ENCODE measurements at places on chromosomes 3 and 15.
A peak's percentile ranks its signal among the peaks of the same experiment; 100 is the strongest.

GRCh38 chr3:43512754-43513404 is 108.9 kb downstream of the ANO10 start:
- no peak overlapping the region for H3K4me3 ChIP-seq
- H3K4me1 ChIP-seq: peaks cover 7% of the 10 kb centered on the region
- H3K27ac ChIP-seq: no peak overlapping the region
- no peaks in the 10 kb centered on the region for H3K27me3 ChIP-seq
- DNase-seq: no peak
- peaks cover 4% of the 10 kb centered on the region for H3K36me3 ChIP-seq

DNA sequence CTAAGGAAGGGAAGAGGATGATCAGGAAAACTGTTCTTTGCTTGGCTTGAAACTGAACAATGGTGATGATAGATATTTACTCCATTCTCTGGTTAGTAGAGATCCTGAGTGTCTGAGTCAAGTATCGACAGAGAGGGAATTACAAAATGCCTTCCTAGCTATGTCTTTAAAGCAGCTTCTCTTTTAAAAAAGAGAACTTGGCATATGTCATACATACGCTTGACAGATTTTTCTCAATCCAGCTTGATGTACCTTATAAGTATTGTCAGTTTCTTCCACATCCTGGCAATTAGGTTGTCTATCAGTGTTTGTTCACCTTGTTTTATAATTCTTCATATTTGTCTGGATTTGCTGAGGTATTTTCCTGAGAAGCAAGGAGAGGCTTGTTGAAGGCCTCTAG is 5.0 kb upstream of the EPHB1 start:
- peaks cover 56% of the 10 kb centered on the region for H3K27me3 ChIP-seq
- DNase-seq: no peak
- H3K4me1 ChIP-seq: peaks cover 2% of the 10 kb centered on the region
- no peak overlapping the region for H3K4me3 ChIP-seq
- no peaks in the 10 kb centered on the region for H3K36me3 ChIP-seq

GRCh38 chr3:22951910-22952309 is 251.2 kb upstream of the UBE2E2 start:
- no peak for DNase-seq
- H3K36me3 ChIP-seq: no peaks in the 10 kb centered on the region
- H3K4me3 ChIP-seq: no peak overlapping the region
- no peaks in the 10 kb centered on the region for H3K4me1 ChIP-seq
- H3K27me3 ChIP-seq: no peaks in the 10 kb centered on the region
- H3K27ac ChIP-seq: no peak overlapping the region

DNA sequence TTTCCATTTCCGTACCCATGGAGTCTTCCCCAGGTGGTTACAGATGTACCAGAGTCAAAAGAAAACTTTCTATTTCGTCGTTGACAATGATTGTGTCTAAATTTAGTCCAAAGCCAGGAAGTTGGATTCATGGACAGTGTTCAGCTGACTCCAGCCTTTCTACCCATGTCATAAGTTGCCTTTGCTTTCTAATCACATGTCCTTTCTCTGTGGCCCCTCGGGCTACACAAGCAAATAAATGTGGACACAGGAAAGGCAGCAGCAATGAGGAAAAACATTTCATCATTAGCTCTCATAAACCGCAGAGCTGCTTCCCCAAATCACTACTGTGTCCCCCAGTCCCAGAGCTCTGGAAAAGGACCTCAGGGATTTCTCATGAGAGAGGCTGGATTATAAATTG is 82.0 kb downstream of the USF3 start:
- H3K27ac ChIP-seq: no peak overlapping the region
- no peak overlapping the region for H3K4me3 ChIP-seq
- no peak for DNase-seq
- H3K4me1 ChIP-seq: no peaks in the 10 kb centered on the region

GRCh38 chr3:123303976-123304560 is 102.3 kb downstream of the SEC22A start:
- H3K4me1 ChIP-seq: no peaks in the 10 kb centered on the region
- H3K36me3 ChIP-seq: no peaks in the 10 kb centered on the region
- H3K27ac ChIP-seq: no peak overlapping the region
- H3K27me3 ChIP-seq: peaks cover 11% of the 10 kb centered on the region

- DNase-seq: no peak
- H3K4me3 ChIP-seq: peak overlapping the region; percentile 89
- H3K27ac ChIP-seq: peak overlapping the region; percentile 69
- H3K27me3 ChIP-seq: no peaks in the 10 kb centered on the region
- peaks cover 52% of the 10 kb centered on the region for H3K36me3 ChIP-seq
- H3K4me1 ChIP-seq: peaks cover 70% of the 10 kb centered on the region
These were observed 1.8 kb downstream of the LIMD1 start for GRCh38 chr3:45596290-45596791.

DNA sequence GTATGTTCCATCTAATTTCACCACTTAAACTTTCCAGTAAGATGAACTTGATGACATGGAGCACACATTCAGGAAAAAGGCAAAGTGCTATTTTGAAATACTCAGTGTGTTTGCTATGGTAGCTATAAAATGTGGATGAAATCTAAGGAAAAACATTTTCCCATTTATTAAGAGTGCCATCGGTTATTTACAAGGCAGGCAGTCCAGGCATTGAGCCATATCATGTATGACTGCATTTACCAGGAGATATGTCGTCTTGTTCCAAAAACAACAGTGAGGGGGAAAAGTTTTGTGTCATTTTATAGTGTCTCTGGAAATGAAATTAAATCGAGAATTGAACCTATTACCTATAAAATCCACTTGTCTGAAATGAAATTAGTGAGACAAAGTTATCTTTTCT is 13.7 kb downstream of the ANXA2 start:
- DNase-seq: no peak
- H3K27me3 ChIP-seq: no peaks in the 10 kb centered on the region
- no peak overlapping the region for H3K27ac ChIP-seq
- H3K4me1 ChIP-seq: peaks cover 34% of the 10 kb centered on the region

DNA sequence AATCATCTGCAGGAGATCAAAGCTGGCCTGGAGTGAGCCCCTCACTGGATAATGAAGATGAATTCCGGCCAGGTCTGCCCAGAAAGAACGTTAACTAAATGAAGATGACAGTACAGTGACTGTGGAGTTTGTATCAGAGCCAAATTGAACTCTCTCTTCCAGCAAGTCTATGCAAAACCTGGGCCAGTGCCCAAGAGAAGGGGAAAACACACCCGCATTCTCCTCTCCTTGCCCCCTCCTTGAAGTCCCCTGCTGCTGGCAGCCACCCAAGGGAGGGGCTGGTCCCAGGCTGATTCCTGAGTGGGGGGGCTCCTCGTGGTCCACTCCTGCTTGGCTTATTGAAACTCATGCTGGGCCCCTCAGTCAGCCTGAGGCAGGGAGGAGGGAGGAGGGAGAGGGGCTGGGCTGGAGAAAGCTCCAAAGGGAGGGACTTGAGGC is 155.7 kb downstream of the RAB11A start:
- H3K27me3 ChIP-seq: peaks cover 25% of the 10 kb centered on the region
- no peak overlapping the region for H3K4me3 ChIP-seq
- no peaks in the 10 kb centered on the region for H3K4me1 ChIP-seq
- no peak for DNase-seq
- H3K27ac ChIP-seq: no peak overlapping the region

GRCh38 chr3:40044487-40044886 is 235.1 kb downstream of the MYRIP start:
- no peaks in the 10 kb centered on the region for H3K4me1 ChIP-seq
- DNase-seq: no peak
- H3K27me3 ChIP-seq: no peaks in the 10 kb centered on the region
- H3K4me3 ChIP-seq: no peak overlapping the region
- no peaks in the 10 kb centered on the region for H3K36me3 ChIP-seq

GRCh38 chr15:60982249-60982910 is 246.7 kb downstream of the RORA start:
- no peak for DNase-seq
- no peaks in the 10 kb centered on the region for H3K36me3 ChIP-seq
- H3K27ac ChIP-seq: no peak overlapping the region
- H3K27me3 ChIP-seq: peaks cover 43% of the 10 kb centered on the region
- no peak overlapping the region for H3K4me3 ChIP-seq

DNA sequence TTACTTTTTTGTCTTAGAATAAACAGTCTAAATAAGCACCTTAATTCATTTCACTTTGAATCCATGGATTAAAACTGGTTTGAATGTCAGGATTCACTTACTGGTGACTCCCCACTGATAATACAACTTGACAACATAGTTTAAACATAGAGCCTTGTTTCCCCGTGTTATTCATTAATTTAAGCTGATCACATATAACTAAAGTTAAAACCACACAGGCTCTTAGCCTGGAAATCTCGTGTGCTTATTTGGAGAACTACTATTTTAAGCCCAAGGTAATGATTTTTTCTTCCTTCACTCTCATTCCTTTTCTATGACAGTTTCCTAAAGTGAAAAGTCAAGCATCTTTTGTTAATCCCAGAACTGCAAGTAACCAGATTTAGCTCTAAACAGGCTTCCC is 64.2 kb downstream of the HACD2 start:
- H3K4me3 ChIP-seq: no peak overlapping the region
- peaks cover 7% of the 10 kb centered on the region for H3K36me3 ChIP-seq
- H3K27ac ChIP-seq: no peak overlapping the region
- no peak for DNase-seq
- peaks cover 38% of the 10 kb centered on the region for H3K4me1 ChIP-seq

- H3K27me3 ChIP-seq: peaks cover 14% of the 10 kb centered on the region
- H3K4me3 ChIP-seq: no peak overlapping the region
- peaks cover 5% of the 10 kb centered on the region for H3K4me1 ChIP-seq
These were observed 4.4 kb downstream of the PAK6 start for GRCh38 chr15:40243126-40243810.

DNA sequence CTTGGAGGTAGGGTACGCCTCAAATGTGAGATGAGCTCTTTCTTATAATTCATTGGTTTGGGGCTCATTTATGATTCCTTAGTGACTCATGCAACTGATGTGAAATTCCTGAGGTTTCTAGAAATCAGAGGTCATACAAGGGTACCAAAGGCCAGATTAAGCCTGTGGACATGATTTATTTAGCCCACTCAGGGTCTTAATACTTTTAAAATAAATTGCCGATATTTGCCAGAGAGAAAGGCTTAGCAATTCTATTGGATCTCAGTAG is 289.0 kb downstream of the NEK10 start:
- H3K27me3 ChIP-seq: no peaks in the 10 kb centered on the region
- H3K27ac ChIP-seq: no peak overlapping the region

DNA sequence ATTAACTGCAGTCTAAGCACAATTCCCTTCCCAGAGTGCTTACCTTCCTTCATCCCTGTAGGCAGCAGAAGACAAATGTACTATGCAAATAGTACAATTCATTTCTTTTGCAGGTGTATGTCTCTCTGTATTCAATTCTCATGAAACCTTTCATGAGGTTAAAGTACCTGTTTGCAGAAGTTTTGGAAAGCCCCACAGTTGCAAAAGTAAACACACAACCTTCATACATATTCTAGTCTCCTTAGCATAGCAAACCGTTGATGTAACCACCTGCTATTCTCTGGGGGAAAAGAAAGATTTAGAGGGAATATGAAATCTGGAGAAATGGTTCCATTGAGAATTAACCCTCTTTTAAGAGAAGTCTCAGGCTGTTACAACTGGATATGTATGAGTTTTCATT is 200.3 kb upstream of the SUCLG2 start:
- H3K36me3 ChIP-seq: no peaks in the 10 kb centered on the region
- no peaks in the 10 kb centered on the region for H3K27me3 ChIP-seq
- H3K27ac ChIP-seq: no peak overlapping the region

DNA sequence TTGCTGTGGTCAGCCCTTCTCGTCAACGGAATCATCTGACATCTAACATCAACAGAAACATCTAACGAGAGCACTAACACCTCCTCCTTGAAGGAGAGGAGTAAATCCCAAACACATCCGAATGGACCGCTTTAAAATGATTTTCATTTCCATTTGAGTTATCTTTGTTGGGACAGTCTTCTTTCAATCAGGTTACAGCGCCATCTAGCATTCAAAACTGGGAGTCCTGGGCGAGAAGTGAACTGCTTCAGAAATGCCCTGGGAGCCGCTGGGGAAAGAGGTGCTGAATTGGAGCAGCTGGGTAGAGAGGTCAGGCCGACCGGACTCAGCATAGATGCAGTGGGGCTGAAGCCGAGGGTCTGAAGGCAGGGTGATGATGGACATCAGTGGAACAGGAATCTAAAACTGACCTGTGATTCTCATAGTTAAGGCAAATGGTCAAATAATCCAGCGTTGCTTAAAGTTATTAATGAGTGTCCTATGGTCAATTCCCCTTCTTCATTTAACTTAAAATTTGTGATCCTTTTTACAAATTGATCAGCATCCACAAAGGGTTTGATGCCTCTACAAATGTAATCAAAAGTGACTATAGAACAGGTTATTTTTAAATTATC is 170.0 kb upstream of the NDN start:
- H3K27ac ChIP-seq: no peak overlapping the region
- H3K36me3 ChIP-seq: no peaks in the 10 kb centered on the region
- H3K4me1 ChIP-seq: no peaks in the 10 kb centered on the region

DNA sequence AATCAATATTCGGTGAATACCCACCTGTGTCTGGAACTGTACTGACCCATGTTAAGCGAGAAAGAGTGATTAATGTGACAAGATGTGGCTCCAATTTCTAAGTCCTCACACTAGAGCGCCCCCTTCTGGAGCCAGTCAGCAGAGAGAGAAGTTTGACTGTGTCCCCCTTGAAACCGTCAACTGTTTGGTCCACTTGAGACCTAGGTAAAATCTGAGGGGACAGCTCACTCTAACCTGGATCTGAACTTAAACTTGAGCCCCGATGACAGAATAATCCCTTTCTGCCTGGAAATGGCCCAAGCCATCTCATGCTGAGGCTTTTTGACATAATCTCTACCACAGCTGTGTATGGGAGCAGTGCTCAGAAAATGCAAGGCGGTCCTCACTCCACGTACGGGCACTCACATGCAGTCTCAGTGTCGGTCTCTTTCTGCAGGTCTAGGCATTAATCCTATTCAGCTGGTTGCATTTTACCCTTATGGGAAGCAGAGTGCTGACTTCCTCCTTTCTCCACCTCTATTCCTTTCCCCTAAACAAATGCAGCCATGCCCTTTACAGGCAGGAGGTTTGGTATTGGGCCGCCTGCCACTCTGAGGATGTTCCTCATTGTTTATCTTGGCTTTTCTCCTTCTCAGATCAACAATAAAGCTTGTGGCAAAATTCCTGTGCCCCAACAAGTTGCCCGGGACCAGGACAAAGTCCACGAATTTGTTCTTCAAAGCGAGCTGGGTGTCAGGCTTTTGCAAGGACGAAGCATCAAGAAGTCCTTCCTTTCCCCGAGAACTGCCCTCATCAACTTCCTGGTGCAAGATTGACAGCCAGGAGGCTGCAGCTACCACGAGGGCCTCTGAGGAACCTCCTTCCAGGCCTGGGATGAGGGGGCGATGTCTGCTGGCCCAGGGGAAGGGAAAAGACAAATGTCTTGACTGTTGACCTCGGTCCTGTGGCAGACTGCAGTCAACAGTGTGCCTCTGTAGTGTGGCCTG is 47.5 kb upstream of the LIMD1 start:
- DNase-seq: peak; percentile 32
- no peak overlapping the region for H3K4me3 ChIP-seq
- no peaks in the 10 kb centered on the region for H3K27me3 ChIP-seq
- no peaks in the 10 kb centered on the region for H3K4me1 ChIP-seq
- H3K27ac ChIP-seq: no peak overlapping the region

DNA sequence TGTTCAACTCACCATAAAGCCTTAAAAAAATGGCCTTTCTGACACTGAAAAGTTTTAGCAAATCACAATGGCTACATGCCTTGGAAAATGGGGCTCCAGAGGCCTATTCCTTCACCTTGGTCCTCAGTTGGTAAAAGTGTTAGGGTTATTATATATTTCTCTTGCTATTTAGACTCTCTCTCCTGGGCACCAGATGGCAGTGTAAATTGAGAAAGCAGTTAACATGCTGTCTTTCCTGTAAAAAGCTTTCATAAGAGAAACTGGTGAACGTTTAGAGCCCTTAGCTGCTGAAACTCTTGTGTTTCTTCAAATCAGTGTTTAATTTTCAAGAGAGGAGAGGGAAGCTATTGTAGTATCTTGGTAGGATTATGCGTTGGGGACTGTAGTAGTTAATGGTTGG is 89.9 kb downstream of the LRTM1 start:
- no peak overlapping the region for H3K4me3 ChIP-seq
- no peak overlapping the region for H3K27ac ChIP-seq
- H3K27me3 ChIP-seq: no peaks in the 10 kb centered on the region
- H3K36me3 ChIP-seq: no peaks in the 10 kb centered on the region

Measured in activated CD4-positive, alpha-beta memory T cell treated with anti-CD3 and anti-CD28 coated beads, Interleukin-2, amount 10 ng/mL, durations not matched to agents 7 days and 5 days (primary cell).